ENCODE measurements at places on chromosomes 13 and 19.

DNA sequence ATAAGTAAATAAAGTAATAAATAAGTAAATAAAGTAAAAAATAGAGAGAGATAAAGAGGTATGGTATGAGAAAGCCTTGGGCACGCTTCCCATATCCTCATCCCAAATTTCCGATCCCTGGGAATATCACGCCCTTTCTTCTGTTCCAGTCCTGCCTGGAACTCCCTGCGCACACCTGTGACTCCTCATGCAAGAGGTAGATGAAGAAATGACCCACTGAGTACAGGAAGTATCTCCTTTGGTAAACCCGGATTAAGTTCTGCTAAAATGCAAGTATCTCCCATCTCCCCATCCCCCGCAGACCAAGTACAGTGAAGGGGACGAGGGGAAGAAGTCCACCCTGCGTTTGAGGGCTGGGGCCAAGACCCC lies 399 bp upstream of the ZNF136 start:
- DNase-seq: no peak

DNA sequence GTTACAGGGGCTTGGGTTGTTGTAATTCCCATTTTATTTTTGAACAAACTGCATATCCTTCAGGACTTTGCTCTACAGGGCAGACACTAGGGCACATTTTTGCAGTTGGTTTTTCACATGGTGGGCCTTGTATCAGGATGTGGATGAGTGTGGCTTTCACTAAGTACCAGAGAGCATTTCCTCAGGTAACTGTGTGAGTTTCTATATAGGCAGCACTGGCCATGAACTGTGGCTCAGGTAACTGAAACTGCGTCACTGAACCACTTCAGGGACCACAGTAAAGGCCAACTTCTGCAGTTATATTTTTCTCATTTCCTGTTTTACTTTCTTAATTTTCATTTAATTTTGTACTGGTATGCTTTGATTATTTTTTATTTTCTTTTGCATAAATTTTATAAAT lies 166.5 kb downstream of the ZNF486 start:
- DNase-seq: no peak

GRCh38 chr13:75813323-75813722 lies 177.2 kb downstream of the LMO7 start:
- no peak for DNase-seq

- DNase-seq: no peak
Measured at GRCh38 chr19:8806661-8807060, 25.4 kb downstream of the ZNF558 start.

DNA sequence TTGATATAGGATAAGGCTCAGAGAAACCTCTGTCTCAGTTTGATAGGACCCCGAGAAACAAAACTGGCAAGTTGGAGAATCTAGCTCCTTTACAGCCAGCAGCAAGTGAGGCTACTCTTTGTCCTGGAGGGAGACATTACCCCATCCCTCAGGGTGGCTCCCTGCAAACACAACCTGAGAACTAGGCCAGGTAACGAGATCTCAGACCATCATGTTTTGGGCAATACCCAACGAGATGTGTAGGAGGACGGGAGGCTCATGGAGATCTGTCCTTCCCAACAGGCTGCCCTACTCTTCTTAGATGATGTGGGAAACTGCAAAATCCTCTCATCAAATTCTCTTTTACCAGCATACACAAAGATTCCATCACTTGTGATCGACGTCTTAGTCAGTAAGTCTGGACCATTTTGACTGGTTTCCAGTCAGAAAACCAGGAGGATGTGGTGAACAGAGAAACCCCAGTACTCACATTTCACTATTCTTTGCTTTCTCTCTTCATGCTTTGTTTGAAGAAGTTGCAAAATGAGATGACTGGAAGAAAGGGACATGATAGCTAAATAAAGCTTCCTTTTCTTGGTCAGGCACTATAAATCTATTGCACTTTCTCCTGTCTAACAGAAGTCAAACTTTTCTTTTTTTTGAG lies 6.0 kb upstream of the CTU1 start:
- DNase-seq: no peak

- no peak for DNase-seq
Measured at GRCh38 chr13:100388923-100389322, 199.7 kb downstream of the GGACT start.

DNA sequence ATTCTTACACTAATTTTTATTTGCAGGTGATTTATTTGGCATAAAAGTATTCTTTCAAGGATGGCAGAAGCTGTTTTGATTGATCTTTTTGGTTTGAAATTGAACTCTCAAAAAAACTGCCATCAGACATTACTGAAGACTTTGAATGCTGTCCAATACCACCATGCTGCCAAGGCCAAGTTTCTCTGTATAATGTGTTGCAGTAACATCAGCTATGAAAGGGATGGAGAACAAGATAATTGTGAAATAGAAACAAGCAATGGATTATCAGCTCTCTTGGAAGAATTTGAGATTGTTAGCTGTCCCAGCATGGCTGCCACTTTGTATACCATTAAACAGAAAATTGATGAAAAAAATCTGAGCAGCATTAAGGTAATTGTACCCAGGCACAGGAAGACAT lies 1.2 kb downstream of the LACC1 start:
- DNase-seq: no peak

DNA sequence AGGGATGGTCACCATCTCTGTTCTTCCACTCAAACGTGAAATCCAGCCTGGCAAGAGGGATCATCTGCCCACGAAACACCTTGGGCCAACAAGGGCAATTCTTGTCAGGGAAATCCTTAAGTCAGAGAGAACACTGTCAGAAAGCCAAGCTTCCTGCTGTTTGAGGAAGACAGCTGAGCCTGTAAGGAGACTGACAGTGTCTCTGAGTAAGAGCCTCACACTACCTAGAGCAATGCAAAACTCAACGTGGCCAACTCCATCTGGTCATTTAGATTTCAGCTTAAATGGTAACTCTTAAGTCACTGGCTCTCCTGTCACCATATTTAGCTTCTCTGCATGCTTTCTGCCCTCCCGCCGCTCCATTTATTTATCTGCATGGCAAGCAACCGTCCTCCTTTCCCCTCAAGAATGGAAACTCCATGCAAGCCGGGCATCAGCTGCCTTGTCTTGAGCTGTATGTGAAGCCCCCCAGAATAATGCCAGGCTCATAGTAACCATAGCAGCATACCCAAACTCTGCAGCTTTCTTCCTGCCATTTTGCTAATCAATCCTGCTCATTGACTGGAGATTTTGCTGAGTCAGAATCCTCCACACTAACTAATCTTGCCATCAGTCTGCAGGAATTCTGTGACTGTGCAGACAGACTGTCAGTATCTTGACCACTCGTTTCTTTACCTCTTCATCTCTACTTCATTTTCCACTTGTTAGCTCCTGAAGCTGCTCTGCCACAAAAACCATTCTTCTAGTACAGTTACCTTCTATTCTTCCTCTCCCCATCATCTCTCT lies 159.8 kb downstream of the IRS2 start:
- no peak for DNase-seq

DNA sequence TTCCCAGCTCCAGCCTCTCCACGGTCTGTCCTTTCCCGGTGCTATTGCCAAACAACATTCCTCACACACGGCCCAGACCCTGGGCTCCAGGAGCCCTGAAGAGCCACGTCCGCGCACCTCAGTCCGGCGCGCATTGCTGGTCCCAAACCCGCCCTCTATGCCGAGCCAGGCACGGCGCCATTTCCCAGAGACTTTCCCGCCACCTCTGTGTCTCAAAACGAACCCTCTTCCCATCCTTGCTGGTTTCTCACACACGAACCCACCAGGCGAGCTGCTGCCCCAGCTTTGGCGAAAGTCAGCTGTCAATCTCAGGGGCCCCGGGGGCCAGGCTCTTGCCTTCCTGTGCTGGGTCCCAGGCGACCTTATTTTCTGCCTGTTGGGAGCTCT lies 28.0 kb upstream of the F7 start:
- no peak for DNase-seq

Data from GF-D8 (cell line).